Midbrain (tissue), 1 donor: ENCODE measurements at places on chromosomes 3 and 15.

GRCh38 chr3:27960133-27960532, 238.0 kb upstream of the EOMES start:
- DNase-seq: no peak

- no peak for DNase-seq
Observed at GRCh38 chr3:56930706-56931105, 129.0 kb upstream of the ARHGEF3 start.

- DNase-seq: no peak
Observed at GRCh38 chr3:31423482-31423881, 109.2 kb upstream of the STT3B start.

GRCh38 chr15:42137461-42138261, 18.8 kb downstream of the PLA2G4F start:
- peak; percentile 61 for DNase-seq

- no peak for DNase-seq
Observed at GRCh38 chr15:67147396-67147949, 82.1 kb downstream of the SMAD3 start.

DNA sequence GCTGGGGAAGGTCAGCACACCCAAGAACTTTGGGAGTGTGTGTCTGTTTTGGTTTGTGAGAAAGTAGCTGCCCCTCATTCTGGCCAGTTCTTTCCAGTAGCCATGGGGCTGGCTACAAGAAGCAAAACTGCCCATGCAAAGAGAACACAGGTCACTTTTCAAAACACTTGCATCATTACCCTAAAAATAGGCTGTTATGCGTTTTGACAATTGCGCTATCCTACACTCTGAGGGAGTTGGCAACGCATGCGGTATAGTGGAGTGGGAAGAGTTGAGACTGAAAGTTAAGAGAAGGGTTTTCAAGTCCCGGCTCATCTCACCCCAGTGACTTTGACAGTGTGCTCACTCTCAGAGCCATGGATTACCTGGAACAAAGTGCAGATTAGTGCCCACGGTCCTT, 41.8 kb upstream of the MYZAP start:
- no peak for DNase-seq

- DNase-seq: no peak
Observed at GRCh38 chr15:90623854-90624253, 93.3 kb upstream of the BLM start.

- DNase-seq: no peak
Observed at GRCh38 chr15:85821545-85821944, 26.8 kb upstream of the KLHL25 start.

GRCh38 chr3:113697500-113698090, 1.2 kb upstream of the USF3 start:
- peak; percentile 48 for DNase-seq

DNA sequence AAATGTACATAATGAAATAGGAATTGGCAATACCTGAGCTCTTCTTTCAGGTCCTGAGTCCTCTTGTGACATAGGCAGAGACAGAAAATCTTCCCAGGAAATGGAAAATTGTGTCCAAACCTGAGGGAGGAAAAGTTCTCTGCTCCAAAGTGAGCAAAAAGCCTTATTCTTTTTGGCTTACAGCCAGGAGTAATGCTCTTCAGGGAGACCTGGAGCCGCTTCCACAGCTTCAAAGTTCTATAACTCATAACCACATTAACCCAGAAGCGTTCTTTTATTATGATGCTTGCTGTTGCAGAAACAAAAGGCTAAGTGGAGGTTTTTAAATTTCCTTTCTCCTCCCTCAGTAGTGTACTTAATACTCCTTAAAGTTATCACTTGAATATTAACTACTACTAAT, 633 bp downstream of the IGSF10 start:
- DNase-seq: no peak

- no peak for DNase-seq
Observed at GRCh38 chr3:40864915-40865314, 334.4 kb upstream of the CTNNB1 start.

DNA sequence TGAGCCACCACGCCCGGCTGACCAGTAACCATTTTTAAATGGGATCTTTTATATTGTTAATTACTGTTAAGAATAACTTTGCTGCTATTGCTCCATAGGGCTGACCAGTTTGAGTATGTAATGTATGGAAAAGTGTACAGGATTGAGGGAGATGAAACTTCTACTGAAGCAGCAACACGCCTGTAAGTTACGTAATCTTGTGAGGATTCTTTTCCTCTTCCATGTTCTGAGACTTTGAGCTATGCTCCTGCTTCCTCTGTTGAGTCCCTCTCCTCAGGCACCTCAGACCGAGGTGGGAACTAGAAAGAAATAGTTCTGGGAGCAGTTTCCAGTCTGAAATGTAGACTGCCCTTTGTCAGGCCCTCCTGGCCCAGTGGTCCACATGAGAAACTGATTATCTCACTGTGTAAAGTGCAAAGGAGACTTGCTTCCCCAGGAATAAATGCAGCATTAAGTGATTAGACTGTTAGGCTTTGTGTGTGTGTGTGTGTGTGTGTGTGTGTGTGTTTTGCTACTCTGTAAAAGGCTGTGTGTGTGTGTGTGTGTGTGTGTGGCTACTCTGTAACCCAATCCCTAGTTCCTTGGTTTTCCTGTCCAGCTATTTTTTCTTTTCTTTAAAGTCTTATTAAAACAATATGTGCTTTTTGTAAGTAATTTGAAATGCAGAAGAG, 5.2 kb downstream of the POLR2H start:
- DNase-seq: no peak

- no peak for DNase-seq
Observed at GRCh38 chr3:13204177-13204581, 130.9 kb upstream of the IQSEC1 start.

GRCh38 chr15:65058394-65059368, 9.1 kb downstream of the RASL12 start:
- DNase-seq: peak; percentile 71

DNA sequence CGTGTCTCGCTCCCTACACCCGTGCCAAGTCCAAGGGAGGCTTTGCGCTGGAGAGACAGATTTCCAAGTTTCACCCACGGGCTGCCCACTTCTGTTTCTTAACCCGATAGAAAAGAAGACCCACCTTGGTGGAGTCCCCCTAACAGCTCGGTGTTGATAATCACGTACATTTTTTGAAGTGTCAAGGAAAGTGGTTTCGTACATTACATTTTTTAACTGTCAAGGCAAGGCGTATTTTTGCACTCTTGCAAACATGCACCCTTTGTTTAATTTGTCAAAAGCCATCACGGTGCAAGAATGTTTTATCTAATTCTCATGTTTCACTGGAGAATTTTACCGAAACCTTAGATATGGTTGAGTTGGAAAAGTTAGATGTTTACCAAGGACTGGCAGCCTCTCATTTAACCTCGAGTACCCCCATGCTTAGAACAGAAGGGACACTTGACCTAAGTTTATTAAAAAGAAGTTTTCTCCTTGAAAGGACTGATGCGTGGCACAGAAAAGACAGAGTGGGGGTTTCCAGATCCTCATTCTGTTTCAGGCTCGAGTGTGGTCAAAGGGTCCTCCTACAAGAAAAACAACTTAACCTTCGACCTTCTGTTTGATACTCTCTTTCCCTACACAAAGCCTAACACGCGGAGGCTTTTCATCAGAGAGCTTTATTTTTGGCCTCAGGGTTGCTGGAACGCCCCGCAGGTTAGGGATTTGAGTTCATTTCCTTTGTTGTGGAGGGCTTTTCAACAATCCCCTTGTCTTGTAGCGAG, 882 bp downstream of the GXYLT2 start:
- DNase-seq: peak; percentile 63

- no peak for DNase-seq
Observed at GRCh38 chr3:54573858-54574257, 354.0 kb downstream of the LRTM1 start.

DNA sequence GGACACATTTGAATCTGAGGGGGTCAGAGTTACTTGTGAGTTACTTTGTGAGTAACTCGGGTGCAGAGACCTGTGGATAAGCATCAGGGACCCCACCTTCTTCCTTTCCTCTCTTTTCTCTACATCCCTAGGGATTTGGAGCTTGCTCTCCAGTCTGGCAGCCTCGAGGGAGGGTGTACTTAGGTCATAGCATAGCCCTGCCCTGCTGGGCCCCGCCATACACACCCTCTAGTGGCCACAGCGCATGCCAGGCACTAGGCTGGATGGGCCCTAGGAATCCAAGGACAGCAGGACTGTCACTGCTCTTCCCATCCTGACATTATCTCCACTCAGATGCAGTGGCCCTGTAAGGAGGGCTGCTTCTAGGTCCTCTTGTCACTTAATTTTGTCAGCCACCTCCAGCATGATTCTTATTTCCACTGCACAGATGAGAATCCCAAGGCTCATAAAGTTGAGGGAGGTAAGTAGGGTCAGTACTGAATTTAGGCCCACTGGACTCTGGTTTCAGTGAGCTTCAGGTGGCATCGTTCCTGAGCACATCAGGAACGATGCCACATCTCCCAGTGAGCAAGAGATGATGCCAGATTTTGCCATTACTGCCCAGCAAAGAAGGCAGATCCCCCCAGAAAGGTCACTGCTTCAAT, 3.6 kb upstream of the SMAD6 start:
- DNase-seq: peak; percentile 43

DNA sequence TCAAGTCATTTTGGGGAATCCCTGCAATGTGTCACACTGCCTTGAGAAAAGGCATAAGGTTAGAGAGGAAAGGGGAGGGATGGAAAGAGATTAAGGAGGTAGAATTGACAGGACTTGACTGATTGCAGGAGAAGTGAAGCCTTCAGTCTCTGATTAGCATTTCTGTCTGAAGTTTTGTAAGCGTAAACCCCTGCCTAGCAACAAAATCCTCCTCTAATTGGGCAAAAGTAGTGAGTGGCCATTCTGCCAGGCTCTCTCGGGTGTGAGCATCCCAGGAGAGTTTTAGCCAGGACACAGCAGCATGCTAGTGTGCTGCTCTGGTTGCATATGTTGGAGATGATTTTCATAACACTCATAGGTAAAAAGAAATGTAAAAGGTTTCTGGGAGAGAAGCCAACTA, 117.0 kb upstream of the MRPL3 start:
- DNase-seq: no peak

- no peak for DNase-seq
Observed at GRCh38 chr15:94004697-94005096, 226.7 kb upstream of the MCTP2 start.

- no peak for DNase-seq
Observed at GRCh38 chr3:12922881-12923431, 81.6 kb upstream of the RPL32 start.

- DNase-seq: no peak
Observed at GRCh38 chr15:85440451-85440850, 60.0 kb downstream of the AKAP13 start.

GRCh38 chr15:82919231-82919886, 33.2 kb downstream of the HOMER2 start:
- DNase-seq: no peak
